ENCODE measurements at places on chromosomes 11 and 22. TPM values are rescaled to one million over a fixed set of nuclear protein-coding genes. Genes with fewer than 3 reads are reported as not detected.

GRCh38 chr11:13861411-13861810 lies 101.1 kb upstream of the SPON1 start:
- H3K27me3 ChIP-seq = no peaks in the 10 kb centered on the region
- DNase-seq = no peak
- no peaks in the 10 kb centered on the region for H3K4me1 ChIP-seq
- H3K4me3 ChIP-seq = no peak overlapping the region
- no peaks in the 10 kb centered on the region for H3K36me3 ChIP-seq

DNA sequence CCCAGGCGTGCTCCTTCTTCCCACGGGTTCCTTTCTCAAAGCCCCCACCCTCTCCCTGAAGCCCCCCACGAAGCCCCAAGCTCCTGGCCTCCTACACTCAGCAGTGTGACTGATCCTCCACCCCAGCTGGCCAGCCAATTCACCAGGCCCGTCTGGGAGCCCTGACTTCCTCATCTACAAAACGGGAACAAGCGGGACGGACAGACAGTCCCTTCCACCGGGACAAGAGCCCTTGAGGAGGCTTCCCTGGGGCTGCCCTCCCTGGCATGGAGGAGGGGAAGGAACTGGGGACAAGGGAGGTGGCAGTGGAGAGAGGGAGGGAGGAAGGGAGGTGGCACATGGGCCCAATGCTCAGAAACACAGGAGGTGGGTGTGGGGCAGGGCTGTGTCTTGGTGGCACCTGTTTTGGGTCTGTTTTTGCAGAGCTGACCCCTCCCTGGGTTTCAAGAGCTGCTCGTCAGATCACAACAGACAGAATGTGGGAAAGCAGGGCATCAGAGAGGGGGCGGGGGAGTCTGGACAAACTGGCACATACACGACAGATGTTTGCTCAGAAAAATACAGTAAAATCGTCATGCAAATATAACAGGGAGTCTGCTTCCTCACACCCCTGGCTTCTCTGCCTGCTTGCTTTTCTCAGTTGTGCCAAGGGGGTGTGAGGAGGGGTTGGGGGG lies 56.8 kb downstream of the ELFN2 start:
- no peaks in the 10 kb centered on the region for H3K27me3 ChIP-seq
- H3K4me3 ChIP-seq = no peak overlapping the region
- H3K27ac ChIP-seq = no peak overlapping the region
- DNase-seq = no peak
- peaks cover 6% of the 10 kb centered on the region for H3K36me3 ChIP-seq

- peaks cover 6% of the 10 kb centered on the region for H3K4me1 ChIP-seq
- DNase-seq = no peak
- no peaks in the 10 kb centered on the region for H3K27me3 ChIP-seq
- no peak overlapping the region for H3K27ac ChIP-seq
- no peak overlapping the region for H3K4me3 ChIP-seq
- H3K36me3 ChIP-seq = 0 out of 2 replicates have a peak, but pooled peaks cover 1% of the 10 kb centered on the region
Observed at GRCh38 chr11:117052196-117053149, 45.8 kb downstream of the SIK3 start.

- DNase-seq = no peak
- H3K4me1 ChIP-seq = peaks cover 8% of the 10 kb centered on the region
- no peaks in the 10 kb centered on the region for H3K36me3 ChIP-seq
Observed at GRCh38 chr11:15815246-15816195, 540.8 kb downstream of the SOX6 start.

DNA sequence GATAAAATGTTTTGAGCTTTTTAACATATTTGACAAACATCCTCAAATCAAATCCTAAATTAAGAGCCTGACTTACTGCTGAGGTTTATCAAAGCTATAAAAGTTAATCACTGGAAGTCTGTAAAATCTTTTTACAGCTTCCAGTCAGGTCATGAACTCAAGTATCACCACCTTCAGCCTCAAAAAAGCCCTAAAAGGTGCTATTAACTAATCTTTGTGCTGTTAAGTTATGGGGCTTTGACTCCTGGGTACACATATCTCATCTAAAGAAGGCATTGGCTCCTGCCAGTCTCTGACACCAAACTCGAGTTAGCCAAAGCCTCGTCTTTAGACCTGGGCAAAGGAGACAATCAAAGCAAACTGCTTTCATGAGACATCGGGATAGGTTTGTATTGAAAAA lies 34.0 kb upstream of the CBX6 start:
- H3K4me1 ChIP-seq = no peaks in the 10 kb centered on the region
- H3K27me3 ChIP-seq = peaks cover 28% of the 10 kb centered on the region
- no peak overlapping the region for H3K4me3 ChIP-seq
- no peak overlapping the region for H3K27ac ChIP-seq

DNA sequence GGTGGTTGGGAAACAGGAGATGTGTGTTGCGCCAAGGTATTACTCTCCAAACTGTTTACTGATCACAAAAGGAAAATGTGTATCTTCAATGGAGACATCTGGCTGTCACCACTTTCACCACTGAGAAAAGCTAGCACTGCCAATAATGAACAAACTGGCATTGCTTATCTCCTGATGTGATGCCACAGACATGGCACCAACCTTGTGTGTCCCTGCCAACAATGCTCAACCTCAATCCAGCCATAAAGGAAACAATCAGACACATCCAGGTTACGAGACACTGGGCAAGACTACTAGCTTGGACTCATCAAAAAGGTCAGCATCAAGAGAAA lies 28.1 kb downstream of the GNB1L start:
- no peak for DNase-seq
- H3K27me3 ChIP-seq = no peaks in the 10 kb centered on the region
- H3K36me3 ChIP-seq = no peaks in the 10 kb centered on the region
- no peak overlapping the region for H3K4me3 ChIP-seq

- no peaks in the 10 kb centered on the region for H3K27me3 ChIP-seq
- H3K4me1 ChIP-seq = peaks cover 35% of the 10 kb centered on the region
- DNase-seq = no peak
- peak overlapping the region; percentile 34 for H3K27ac ChIP-seq
- H3K4me3 ChIP-seq = peak overlapping the region; percentile 43
- no peaks in the 10 kb centered on the region for H3K36me3 ChIP-seq
Observed at GRCh38 chr11:128519338-128519737, 68.0 kb downstream of the ETS1 start.

GRCh38 chr11:44766112-44766971 lies 39.6 kb downstream of the TSPAN18 start:
- H3K4me1 ChIP-seq = peaks cover 25% of the 10 kb centered on the region
- peak overlapping the region; percentile 59 for H3K27ac ChIP-seq
- peak; percentile 93 for DNase-seq
- H3K27me3 ChIP-seq = no peaks in the 10 kb centered on the region

GRCh38 chr11:109658190-109658589 lies 236.2 kb downstream of the C11orf87 start:
- H3K36me3 ChIP-seq = no peaks in the 10 kb centered on the region
- H3K4me1 ChIP-seq = no peaks in the 10 kb centered on the region
- H3K4me3 ChIP-seq = no peak overlapping the region
- no peak overlapping the region for H3K27ac ChIP-seq
- H3K27me3 ChIP-seq = no peaks in the 10 kb centered on the region

DNA sequence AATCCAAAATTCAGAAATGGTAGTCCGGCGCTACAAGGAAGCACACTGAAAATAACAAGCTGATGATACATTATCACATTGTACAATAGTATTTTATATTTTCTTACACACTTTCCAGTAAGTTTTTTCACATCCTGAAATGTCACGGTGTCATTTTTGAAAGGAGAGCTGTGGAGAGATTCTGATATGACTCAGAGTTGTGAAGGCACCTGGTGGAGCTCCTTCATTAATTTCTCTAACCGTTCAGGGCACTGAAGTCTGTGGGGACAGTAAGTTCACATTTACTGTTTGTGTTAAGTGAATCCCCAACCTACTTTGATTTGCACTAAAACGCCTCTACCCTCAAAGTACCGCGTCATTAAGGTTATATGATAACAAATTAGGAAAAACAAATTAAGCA lies 13.3 kb downstream of the LDHAL6A start:
- H3K4me1 ChIP-seq = no peaks in the 10 kb centered on the region
- H3K27ac ChIP-seq = no peak overlapping the region
- H3K4me3 ChIP-seq = no peak overlapping the region
- no peaks in the 10 kb centered on the region for H3K27me3 ChIP-seq
- DNase-seq = no peak
- H3K36me3 ChIP-seq = peaks cover 2% of the 10 kb centered on the region

DNA sequence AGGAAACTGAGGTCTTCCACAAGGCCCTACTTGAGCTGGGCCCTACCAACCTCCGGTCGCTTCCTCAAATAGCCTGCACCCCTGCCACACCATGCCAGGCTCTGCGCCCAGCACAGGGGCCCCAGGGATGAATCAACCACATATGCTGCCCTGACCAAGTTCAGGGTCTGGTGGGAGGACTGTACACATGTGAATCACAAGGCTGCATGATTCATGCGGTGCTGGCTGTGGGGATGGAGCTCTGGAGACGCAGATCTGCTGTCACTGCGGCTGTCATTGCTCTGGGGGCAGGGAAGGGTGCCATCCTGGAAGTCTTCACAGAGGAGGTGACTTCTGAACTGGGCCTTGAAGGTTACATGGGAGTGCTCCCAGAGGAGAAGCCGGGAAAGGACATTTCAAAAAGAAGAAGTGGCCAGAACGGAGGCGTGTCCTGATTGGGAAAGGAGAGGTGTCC lies 21.5 kb downstream of the CYTH4 start:
- H3K27me3 ChIP-seq = no peaks in the 10 kb centered on the region
- peaks cover 44% of the 10 kb centered on the region for H3K4me1 ChIP-seq
- peak; percentile 95 for DNase-seq
- no peaks in the 10 kb centered on the region for H3K36me3 ChIP-seq
- H3K27ac ChIP-seq = peak overlapping the region; percentile 62
- H3K4me3 ChIP-seq = no peak overlapping the region

GRCh38 chr11:73792584-73792983 lies 4.9 kb downstream of the MRPL48 start:
- H3K4me1 ChIP-seq = no peaks in the 10 kb centered on the region
- H3K27ac ChIP-seq = no peak overlapping the region
- no peak for DNase-seq
- H3K4me3 ChIP-seq = no peak overlapping the region
- no peaks in the 10 kb centered on the region for H3K27me3 ChIP-seq
- H3K36me3 ChIP-seq = peaks cover under 1% of the 10 kb centered on the region

DNA sequence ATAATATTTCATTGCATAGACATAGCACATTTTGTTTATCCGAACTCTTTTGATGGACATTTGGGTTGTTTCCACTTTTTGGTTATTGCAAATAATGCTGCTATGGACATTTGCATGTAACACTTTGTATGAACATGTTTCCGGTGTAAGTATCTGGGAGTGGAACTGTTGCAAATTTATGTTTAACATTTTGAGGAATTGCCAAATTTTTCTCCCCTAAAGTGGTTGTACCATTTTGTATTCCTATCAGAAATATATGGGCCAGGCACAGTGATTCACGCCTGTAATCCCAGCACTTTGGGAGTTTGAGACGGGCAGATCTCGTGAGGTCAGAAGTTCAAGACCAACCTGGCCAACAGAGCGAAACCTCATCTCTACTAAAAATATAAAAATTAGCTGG lies 16.0 kb downstream of the QSER1 start:
- no peak overlapping the region for H3K27ac ChIP-seq
- H3K36me3 ChIP-seq = peaks cover 2% of the 10 kb centered on the region
- DNase-seq = no peak
- no peak overlapping the region for H3K4me3 ChIP-seq

- H3K4me3 ChIP-seq = no peak overlapping the region
- no peaks in the 10 kb centered on the region for H3K27me3 ChIP-seq
- DNase-seq = no peak
- peaks cover 3% of the 10 kb centered on the region for H3K4me1 ChIP-seq
- H3K36me3 ChIP-seq = peaks cover 78% of the 10 kb centered on the region
Observed at GRCh38 chr11:10628508-10629236, 60.2 kb upstream of the LYVE1 start.

- H3K4me3 ChIP-seq = no peak overlapping the region
- peaks cover 7% of the 10 kb centered on the region for H3K4me1 ChIP-seq
- no peak for DNase-seq
- no peak overlapping the region for H3K27ac ChIP-seq
- H3K27me3 ChIP-seq = no peaks in the 10 kb centered on the region
Observed at GRCh38 chr11:10414181-10414580, 40.9 kb upstream of the AMPD3 start.

GRCh38 chr11:61874377-61874809 lies 17.0 kb downstream of the FADS3 start:
- peaks cover 24% of the 10 kb centered on the region for H3K36me3 ChIP-seq
- no peak overlapping the region for H3K27ac ChIP-seq
- H3K4me1 ChIP-seq = peaks cover 2% of the 10 kb centered on the region

DNA sequence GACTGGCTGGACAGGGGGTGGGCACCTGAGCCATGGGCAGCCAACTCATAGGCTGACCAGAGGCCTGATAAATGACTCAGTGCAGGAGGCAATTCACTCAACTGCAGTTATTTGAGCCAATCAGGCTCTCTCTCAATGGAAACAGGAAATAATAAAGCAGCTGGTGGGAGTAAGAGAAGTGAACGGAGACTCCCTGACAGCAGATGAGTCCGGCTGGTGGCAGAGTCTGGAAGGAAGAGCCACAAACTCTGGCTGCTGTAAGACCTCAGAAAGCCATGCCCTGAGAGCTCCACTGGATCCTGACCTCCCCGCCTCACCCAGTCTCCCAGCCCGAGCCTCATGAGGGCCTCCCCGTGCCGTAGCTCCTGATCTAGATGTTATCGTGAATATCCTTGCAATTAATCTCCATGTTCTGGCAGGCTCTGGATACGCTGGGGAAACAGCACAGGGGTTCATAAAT lies 69.8 kb downstream of the TRIM29 start:
- no peaks in the 10 kb centered on the region for H3K4me1 ChIP-seq
- no peaks in the 10 kb centered on the region for H3K36me3 ChIP-seq
- peak; percentile 47 for DNase-seq
- no peak overlapping the region for H3K27ac ChIP-seq
- H3K4me3 ChIP-seq = no peak overlapping the region

GRCh38 chr11:128734832-128735224 lies 41.0 kb downstream of the FLI1 start:
- H3K27me3 ChIP-seq = no peaks in the 10 kb centered on the region
- DNase-seq = no peak
- no peak overlapping the region for H3K27ac ChIP-seq
- no peaks in the 10 kb centered on the region for H3K36me3 ChIP-seq
- no peak overlapping the region for H3K4me3 ChIP-seq

DNA sequence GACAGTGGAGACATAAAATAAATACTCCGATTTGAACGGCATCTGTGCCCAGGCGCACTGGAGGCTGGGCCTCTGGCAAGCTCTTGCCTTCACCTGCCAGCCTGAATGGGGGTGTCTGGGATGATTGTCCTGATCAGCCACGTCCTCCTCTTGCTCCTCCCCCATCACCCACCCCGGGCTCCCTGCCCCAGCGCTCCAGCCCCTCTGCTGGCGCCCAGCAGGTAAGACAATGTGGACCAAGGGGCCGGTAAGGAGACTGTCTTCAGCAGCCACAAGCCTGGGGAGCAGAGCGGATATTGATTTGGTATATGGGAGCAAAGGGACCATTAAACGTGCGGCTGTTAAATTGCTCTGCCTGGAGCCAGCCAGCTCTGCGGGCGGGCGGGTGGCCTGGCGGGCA lies 24.9 kb downstream of the WNT11 start:
- H3K27ac ChIP-seq = no peak overlapping the region
- H3K4me3 ChIP-seq = no peak overlapping the region
- DNase-seq = no peak
- H3K36me3 ChIP-seq = no peaks in the 10 kb centered on the region
- peaks cover 8% of the 10 kb centered on the region for H3K27me3 ChIP-seq
- H3K4me1 ChIP-seq = no peaks in the 10 kb centered on the region

GRCh38 chr11:91219535-91219934 lies 996.7 kb upstream of the CHORDC1 start:
- H3K36me3 ChIP-seq = no peaks in the 10 kb centered on the region
- no peak overlapping the region for H3K27ac ChIP-seq
- H3K4me1 ChIP-seq = no peaks in the 10 kb centered on the region
- peak; percentile 20 for DNase-seq
- no peak overlapping the region for H3K4me3 ChIP-seq

TOLLIP gene
- total RNA-seq = 19.7 TPM

RIN1 gene
- total RNA-seq = 9.9 TPM

CCDC15 gene
- 2.0 TPM for total RNA-seq

KBTBD3 gene
- total RNA-seq = 2.2 TPM
